ENCODE measurements at places on chromosomes 13 and 19.

GRCh38 chr19:7556696-7557315 is 21.3 kb downstream of the PNPLA6 start:
- DNase-seq = no peak

GRCh38 chr13:89968470-89968869 is 1379.0 kb upstream of the MIR17HG start:
- DNase-seq = no peak

DNA sequence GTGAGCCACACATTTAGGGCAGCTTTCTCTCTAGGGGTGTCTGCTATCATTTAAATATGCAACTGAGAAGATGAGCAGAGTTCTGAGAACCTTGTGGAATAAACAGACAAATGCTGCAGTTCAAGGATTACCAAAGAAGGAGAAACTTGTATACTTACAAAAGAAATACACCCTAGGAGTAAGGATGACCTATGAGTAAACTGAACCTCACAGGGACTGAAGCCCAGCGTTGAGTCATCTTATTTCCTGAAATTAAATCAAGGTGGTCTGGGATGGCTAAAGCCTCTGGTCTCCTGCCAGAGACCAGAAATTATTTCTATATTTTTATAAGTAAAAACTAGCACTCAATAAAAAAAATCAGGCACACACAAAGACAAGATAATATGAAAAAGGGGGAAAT is 40.1 kb downstream of the FAM216B start:
- peak; percentile 16 for DNase-seq

- no peak for DNase-seq
These were observed 44.8 kb downstream of the PEX11G start for GRCh38 chr19:7444042-7444441.

- peak; percentile 25 for DNase-seq
These were observed 53.6 kb downstream of the GATAD2A start for GRCh38 chr19:19459073-19459472.

GRCh38 chr19:7988307-7988706 is 17.1 kb downstream of the ELAVL1 start:
- DNase-seq = no peak

- DNase-seq = peak; percentile 90
These were observed 4.4 kb upstream of the SBK3 start for GRCh38 chr19:55549500-55550320.

GRCh38 chr19:39085392-39085791 is 1.2 kb downstream of the ACP7 start:
- DNase-seq = no peak

GRCh38 chr13:100399455-100399854 is 189.1 kb downstream of the GGACT start:
- no peak for DNase-seq

GRCh38 chr19:33497131-33497777 is 24.3 kb downstream of the PEPD start:
- no peak for DNase-seq

All from HFFc6 (cell line).